ENCODE measurements at places on chromosomes 2 and 18.
A peak's percentile ranks its signal among the peaks of the same experiment; 100 is the strongest.

DNA sequence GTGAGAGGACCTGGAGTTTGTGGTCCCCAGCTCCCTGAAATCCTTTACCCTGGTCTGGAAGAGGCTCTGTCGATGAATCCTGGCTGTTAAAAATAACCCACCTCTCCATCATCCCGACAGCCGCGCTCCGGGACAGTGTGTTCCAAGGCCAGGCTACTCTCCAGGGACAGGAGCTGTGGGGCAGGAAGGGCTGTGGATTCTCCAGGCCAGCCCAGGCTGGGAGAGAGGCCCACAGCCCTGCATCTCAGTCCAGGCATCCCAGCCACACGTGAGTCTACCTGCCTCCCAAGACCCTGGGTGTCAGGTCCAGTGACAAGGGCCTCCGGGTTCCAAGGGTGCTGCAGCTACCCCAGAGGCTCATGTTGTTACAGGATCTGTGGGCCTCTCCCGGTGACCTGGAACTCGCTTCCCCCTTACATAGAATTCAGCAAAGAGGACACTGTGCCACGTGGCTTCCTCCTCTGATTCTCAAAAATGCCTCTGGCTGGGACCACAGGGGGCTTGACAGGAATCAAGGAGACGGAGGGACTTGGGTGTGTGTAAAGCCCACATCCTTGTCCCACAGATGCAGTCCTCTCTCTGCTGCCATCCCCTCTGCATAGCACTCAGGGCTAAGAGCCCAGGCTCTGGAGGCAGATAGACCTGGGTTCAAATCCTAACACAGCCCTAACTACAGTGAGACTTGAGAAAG, 17.3 kb downstream of the ADRA2B start:
- DNase-seq: no peak

- DNase-seq: no peak
Observed at GRCh38 chr2:108594132-108594981, 60.1 kb downstream of the LIMS1 start.

DNA sequence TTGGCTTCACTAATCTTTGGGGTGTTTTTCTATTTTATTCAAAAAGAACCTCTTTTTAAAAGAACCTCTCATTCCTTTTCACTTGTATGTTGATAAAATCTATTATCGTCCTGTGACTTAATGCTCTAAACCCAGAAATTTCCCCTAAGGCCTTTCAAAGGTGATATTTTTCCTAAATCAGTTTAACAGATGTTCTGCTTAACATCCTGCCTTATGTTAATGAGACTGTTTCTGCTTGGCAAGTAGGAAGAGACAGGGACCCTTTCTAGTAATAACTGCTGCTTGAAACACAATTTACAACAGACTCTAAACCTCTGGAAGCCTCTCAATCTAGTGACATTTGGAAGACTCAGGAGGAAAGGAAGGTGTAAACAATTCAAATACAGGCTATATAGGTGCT, 128.8 kb downstream of the KCNJ3 start:
- no peak for DNase-seq

- no peak for DNase-seq
Observed at GRCh38 chr2:130720528-130720927, 8.3 kb upstream of the GPR148 start.

GRCh38 chr18:60508108-60508507, 135.5 kb upstream of the MC4R start:
- DNase-seq: no peak

DNA sequence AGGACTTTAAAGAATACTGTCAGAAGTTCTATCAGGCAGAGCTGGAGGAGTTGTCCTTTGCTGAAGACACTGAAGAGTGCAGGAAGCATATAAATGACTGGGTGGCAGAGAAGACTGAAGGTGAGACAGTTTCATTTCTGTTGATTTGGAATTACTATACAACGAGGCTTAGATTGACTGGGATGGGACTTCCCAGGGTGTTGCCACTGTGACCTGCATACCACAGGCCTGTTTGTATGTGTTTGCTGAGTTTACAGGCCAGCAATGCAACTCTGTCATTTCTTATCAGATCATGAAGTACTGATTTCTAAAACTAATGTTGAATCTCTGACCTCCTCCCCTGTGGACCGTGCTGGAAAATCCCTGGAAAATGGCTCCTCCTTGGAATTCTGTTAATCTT, 11.8 kb downstream of the SERPINB8 start:
- DNase-seq: no peak

DNA sequence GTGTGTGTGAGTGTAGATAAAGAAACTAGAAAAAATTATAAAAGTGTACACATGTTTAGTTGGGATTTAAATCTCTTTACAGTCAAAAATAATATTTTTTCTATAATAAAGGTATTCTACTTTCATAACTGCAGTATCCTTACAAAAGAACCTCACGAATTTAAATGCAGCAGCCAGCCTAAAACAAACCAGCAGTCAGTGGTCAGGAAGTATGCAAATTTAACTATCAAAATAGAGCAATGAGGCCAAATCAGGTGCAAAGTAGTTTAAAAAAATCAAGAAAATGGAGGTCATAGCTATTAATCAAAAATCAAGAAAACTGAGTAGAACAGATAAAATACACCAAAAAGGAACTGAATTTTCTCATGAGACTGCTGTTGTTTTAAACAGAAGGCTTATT, 407.1 kb downstream of the CDH19 start:
- DNase-seq: no peak

DNA sequence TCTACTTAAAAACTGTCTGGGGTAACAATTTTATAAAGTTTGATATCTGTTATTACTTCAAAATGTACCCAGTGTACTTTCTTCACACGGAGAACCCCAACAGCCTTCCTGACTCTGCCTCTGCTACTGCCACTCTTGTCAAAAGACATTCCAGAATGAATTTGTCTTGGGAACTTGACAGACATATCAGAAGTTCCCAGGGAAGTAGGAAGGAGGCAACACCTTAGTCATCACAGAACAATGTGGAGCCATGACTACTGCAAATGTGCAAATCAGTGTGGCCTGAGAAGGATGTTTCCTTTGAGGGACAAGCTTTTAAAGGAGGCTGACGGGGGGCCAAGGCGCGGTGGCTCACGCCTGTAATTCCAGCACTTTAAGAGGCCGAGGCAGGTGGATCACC, 133.8 kb upstream of the RNF152 start:
- no peak for DNase-seq

DNA sequence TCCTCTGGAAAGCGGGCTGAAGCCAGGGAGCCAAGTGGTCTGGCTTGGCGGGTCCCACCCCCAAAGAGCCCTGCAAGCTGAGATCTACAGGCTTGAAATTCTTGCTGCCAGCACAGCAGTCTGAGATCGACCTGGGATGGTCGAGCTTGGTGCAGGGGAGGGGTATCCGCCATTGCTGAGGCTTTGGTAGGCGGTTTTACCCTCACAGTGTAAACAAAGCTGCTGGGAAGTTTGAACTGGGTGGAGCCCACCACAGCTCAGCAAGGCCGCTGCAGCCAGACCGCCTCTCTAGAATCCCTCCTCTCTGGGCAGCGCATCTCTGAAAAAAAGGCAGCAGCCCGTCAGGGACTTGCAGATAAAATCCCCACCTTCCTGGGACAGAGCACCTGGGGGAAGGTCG, 12.6 kb upstream of the FLACC1 start:
- no peak for DNase-seq

DNA sequence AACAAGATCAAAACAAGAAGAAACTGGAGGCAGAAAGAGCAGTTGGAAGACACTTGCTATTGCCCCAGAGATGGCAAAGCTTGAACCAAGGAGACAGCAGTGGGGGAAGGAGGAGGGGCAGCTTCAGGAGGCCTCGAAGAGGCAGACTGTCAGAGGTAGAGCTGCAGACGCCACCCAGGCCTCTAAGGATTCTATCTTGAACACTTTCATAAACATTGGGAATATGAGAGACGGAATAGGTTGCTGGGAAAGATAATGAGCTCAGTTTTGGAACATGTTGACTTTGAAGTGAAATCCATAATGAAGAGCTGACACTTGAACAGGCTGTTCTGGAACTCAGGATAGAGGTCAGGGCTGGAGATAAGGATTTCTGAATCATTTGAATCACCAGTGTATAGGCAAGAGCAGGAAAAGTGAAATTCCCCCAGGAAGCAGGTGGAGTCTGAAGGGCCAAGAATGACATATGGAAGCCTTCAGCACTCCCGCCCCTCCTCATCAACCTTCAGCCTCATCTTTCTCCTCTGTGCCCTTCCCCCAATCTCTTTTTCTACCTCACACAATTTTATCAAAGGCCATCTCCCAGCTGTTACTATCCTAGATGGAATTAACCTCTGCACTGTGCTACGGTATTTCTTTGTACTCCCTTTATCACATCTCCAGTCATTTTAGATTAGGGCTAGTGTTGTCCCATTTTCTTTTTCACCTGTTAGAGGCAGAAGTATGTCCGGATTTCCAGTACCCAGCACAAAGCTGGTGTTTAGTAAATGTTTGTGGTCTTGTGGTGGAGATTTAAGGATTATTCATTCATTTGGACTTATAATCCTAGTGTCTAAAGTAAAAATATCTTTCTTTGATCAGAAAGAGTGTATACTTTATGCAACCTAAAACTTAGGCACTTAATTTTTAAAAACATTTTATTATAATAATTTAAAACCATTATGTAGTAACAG, 47.5 kb upstream of the RTN4 start:
- DNase-seq: no peak

DNA sequence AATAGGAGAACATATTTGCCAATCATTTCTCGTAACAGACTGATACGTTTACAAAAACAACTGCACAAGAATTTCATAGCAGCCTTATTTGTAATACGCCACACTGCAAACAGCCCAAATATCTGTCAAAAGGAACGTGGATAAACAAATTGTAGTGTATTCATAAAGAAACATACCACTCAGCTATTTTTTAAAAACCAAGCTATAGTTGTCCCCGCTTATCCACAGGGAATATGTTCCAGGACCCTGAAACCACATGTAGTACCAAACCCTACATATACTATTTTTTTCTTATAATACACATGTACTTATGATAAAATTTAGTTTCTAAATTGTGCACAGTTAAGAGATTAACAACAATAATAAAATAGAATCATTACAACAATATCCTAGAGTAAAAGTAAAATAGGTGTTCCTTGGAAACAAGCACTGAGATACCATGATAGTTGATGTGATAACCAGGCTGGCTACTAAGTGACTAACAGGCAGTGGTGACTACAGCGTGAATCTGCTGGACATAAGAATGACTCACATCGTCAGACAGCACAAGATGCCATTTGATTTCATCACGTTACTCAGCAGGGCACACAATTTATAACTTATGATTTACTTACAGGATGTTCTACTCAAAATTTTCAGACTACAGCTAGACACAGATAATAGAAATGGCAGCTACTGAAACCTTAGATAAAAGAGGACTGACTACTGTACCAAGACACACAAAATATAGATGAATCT, 367.4 kb downstream of the NCKAP5 start:
- no peak for DNase-seq

DNA sequence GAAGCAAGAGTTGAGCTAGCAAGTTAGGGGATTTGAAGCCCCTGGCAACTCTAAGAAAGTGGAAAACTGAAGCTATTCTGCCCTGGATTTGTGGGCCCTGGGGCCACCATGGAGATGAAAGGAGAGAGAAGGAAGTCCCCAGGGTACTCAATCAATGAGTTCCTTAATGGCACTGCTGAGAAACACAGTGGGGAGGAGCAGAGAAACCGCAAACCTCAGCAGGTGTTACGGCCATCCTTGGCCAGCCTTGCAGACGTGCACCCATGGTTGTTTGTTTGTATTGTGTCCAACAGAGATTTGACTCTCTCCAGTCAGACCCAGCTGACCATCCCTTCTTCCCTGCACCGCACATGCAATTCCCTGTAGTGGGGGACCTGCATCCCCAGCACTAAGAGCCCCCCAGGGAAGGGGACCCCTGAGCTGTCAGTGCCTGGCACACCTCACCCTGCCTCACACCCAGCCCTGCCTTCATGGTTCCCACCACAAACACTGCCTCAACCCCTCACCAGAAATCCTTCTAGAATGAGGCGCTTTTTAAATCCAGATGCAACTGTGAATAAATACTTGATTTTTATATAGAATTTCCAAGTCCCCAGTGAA, 255.3 kb downstream of the SH3BP4 start:
- DNase-seq: no peak

GRCh38 chr2:133362061-133362476, 206.2 kb downstream of the NCKAP5 start:
- DNase-seq: no peak

- no peak for DNase-seq
Observed at GRCh38 chr2:220374282-220374681, 746.9 kb downstream of the SLC4A3 start.

DNA sequence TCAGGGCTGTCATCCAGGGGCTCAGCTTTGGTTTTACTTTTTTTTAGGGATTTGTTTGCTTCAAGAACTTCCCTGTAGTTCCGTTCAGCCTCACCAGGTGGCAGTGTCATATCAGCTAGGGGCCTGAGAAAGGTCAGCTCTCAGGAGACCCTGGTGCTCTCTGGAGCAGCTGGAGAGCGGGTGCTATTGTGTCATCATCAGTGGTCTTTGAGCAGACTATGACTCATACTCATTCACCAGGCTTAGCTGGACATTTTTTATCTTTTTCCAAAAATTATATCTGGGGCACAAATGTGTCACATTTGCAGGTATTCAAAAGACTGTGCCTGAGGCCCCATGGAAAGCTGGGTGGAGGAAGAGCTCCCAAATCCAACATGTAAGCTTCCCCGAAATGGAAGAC, 24.4 kb downstream of the ZNF892 start:
- DNase-seq: peak; percentile 35

DNA sequence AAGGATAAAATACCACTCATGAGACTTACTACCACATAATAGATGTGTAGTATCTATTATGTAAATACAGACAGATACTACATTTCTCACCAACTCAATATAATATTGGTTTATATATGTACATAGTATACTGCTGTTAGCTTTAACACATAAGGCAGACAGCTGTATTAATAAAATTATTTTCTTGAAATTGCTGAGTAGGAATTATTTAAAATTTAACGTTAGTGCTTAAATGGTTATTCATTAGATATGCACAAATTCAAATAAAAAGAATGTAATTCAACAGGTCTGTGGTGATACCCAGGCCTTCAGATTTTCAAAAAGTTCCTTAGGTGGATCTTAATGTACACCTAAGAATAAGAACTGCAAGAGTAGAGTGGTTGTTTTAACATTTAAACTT, 59.0 kb downstream of the PRPF40A start:
- DNase-seq: no peak

DNA sequence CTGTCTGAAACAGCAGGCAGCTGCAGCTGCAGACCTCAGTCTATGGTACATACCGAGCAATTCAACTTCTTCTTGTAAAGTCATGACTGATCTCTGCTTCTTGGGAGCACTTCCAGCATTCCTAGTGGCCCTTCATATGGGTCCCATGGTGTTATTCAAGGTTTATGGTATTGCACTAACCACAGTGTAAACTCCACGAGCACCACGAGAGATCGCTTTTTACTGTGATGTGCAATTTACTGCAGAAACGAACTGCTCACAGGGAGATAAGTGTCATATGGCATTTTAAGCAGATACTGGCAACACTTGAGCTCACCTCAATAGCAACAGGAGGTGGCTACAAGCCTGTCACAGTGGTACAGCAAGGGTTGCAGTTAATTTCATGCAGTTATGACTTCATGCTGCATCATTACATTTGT, 38.6 kb upstream of the SH3BP4 start:
- DNase-seq: peak; percentile 8
